ENCODE measurements at places on chromosomes 5 and 9.

GRCh38 chr5:146653560-146653959 is 137.6 kb upstream of the GPR151 start:
- DNase-seq: no peak

DNA sequence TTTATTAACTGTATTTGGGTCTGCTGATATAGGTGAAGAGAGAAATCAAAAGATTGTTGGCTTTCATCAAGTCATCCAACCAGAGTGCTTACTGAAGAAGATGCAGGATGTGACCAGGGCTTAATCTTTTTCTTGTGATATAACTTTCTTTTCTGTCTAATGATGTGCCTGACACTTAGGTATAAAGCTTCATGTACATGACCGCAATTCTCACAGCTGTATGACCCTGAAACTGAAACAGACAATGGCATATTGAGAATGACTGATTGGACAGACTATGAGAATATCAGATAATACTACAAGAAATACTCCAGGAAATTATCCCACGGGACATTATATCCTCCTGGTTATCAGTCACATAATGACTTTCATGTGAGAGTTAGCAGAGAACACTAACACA is 32.5 kb upstream of the FAM174A start:
- DNase-seq: no peak

GRCh38 chr9:98763986-98764745 is 32.2 kb downstream of the ANKS6 start:
- DNase-seq: no peak

DNA sequence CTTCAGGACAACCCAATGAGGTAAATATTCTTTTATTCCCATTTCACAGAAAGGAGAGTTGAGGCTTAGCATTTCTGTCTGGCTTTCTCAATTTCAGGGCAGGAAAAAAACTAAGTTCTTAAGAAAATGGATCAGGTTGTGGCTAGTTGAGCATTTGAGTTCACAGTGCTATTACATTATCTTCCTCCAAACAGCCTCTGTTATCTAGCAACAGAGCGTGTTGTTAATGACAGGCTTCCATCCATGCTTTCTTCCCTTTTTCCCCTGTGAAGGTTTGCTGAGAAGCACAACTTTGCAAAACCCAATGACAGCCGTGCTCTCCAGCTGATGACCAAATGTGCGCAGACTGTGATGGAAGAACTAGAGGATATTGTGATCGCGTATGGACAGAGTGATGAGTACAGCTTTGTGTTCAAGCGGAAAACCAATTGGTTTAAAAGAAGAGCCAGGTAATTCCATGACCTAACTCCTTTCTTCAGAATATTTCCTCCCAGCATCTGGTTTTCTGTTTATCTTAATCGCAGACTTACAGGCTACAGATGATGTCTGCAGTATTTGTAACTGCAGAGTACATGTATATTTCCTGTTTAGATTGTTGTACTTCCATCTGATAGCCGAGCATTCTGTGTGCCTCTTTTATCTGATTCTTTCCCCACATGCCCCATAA is 1.5 kb downstream of the THG1L start:
- no peak for DNase-seq

- no peak for DNase-seq
Measured at GRCh38 chr5:137078171-137078665, 420.9 kb downstream of the SPOCK1 start.

DNA sequence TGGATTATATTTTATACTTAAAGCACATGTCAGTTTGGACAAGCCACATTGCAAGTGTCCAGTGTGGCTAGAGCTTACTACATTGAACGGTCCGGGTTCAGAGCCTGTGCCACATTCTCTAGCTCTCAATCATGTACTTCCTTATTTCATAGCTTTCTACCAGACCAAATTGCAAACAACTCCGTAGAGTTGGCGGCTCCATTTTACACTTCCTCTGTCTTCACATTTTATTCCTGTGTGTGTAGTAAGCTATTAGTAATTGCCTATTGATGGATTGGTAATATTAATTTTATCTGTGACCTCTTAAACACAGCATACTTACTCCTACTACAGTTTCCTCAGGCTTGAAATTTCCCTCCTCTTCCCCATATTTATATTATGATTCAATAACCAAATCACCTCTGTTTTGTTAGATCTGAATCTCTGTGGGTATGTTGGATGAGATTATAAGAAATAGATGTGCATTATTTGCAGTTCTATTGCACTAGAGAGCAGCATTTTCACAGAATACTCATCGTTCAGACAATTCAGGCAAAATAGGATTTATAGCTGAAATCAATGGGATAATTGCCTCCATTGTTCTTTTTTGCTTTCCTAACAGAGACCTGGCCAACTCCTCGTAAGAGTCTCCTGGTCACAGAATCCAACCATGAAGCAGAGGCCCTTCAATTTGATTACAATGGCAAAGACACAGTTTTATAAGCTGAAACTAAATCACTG is 29.0 kb upstream of the C9orf72 start:
- DNase-seq: no peak

DNA sequence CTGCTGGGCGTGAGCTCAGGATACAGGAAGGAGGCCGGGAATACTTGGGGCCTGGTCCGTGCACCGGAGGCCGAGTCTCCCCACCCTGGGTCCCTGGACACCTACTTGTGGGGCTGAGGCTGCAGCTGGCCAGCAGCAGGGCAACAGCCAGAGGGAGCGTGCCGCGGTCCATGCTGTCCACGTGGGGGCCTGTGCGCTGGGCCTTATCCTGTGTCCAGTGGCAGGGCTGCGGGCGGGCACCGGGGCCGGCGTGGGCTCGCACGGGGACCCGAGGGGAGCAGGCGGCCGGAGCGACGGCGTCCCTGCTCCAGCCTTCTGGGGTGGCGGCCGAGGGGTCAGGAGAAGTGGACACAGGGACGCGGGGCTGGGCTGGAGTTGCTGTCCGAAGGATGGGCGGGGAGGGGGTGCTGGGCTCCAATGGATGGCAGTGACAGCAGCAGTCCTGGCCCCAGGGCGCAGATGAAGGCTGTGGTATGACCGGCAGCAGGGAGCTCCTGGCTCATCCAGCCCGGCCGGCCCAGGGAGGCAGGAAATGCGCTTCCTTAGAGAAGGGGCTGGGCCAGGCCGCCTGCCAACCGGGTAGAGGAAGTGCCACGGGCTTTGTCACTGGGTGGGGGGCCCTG is at the start of gene ENG:
TSS of gene ENG (minus strand) at position 475 of the 623 bp plus-strand sequence. CDS start at position 172, 303 bp downstream.
- no peak for DNase-seq
